Hepatocyte (in vitro differentiated cells): ENCODE measurements at places on chromosomes 16 and 17.

- H3K4me1 ChIP-seq: no peaks in the 10 kb centered on the region
- no peaks in the 10 kb centered on the region for H3K27me3 ChIP-seq
- DNase-seq: no peak
Measured at GRCh38 chr17:32590974-32591373, 104.2 kb downstream of the CDK5R1 start.

DNA sequence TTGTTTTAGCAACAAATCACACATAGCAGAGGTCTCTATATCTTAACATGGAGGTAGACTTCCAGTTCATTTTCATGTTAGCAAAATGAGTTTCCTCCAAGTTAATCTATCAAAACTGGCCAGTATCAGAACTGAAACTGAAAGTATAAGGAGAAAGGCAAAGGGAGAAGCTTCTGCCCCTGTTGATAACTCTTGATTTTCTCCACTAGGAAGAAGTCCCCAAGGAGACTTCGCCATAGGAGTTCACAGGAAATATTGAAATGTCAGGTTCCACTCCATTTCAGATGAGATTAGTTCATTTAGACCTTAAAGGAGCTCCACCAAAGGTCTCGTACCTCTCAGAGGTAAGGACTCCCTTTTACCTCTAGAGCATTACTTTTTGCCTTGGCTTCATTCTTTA is 1.2 kb upstream of the OGFOD3 start:
- no peak overlapping the region for H3K27ac ChIP-seq
- H3K4me1 ChIP-seq: peaks cover 11% of the 10 kb centered on the region
- H3K36me3 ChIP-seq: no peaks in the 10 kb centered on the region

DNA sequence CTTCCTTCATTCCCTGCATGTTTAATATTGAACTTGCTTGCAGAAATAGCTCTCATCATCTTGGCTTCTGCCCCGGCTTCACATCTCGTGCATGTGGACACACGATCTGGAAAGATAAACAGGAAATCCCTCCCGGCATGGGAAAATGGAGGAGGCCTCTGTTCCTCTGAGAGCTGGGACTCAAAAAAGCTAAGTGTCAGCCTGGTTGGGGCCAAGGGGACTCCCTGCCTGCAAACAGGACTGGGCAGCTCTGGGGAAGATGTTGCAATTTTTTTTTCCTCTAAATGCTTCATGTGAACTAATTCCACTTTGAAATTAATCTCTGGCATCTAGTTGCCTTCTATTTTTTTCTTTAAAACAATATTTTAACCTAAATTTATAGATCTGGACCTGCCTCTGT is 24.8 kb downstream of the ITPRIPL2 start:
- H3K27me3 ChIP-seq: no peaks in the 10 kb centered on the region
- H3K36me3 ChIP-seq: no peaks in the 10 kb centered on the region
- H3K27ac ChIP-seq: peak overlapping the region; percentile 87
- peaks cover 38% of the 10 kb centered on the region for H3K4me1 ChIP-seq

GRCh38 chr16:79665970-79666369 is 65.4 kb upstream of the MAF start:
- H3K4me1 ChIP-seq: no peaks in the 10 kb centered on the region
- no peak overlapping the region for H3K4me3 ChIP-seq
- no peak overlapping the region for H3K27ac ChIP-seq
- no peaks in the 10 kb centered on the region for H3K27me3 ChIP-seq
- DNase-seq: no peak

DNA sequence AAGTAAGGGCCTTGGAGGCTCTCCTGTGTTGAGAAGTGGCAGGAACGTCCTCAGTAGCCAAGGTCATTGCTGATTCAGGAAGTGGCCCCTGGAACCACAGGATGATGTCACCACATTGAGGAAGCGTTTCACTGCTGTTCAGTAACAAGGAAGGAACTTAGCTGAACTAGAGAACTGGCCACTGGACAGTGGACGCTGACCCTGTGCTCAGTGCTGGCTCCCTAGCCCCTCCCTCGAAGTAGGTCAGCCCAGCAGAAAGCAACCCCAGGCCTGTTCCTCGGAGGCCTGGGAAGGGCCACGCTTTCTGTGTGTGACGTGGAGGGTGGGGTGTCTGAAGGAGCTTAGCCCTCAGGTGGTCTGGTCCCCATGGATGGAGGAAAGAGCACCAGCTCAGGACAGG is 58.3 kb downstream of the B9D1 start:
- DNase-seq: peak; percentile 55
- peak overlapping the region; percentile 22 for H3K27ac ChIP-seq
- H3K36me3 ChIP-seq: no peaks in the 10 kb centered on the region
- H3K4me1 ChIP-seq: no peaks in the 10 kb centered on the region
- H3K27me3 ChIP-seq: no peaks in the 10 kb centered on the region

DNA sequence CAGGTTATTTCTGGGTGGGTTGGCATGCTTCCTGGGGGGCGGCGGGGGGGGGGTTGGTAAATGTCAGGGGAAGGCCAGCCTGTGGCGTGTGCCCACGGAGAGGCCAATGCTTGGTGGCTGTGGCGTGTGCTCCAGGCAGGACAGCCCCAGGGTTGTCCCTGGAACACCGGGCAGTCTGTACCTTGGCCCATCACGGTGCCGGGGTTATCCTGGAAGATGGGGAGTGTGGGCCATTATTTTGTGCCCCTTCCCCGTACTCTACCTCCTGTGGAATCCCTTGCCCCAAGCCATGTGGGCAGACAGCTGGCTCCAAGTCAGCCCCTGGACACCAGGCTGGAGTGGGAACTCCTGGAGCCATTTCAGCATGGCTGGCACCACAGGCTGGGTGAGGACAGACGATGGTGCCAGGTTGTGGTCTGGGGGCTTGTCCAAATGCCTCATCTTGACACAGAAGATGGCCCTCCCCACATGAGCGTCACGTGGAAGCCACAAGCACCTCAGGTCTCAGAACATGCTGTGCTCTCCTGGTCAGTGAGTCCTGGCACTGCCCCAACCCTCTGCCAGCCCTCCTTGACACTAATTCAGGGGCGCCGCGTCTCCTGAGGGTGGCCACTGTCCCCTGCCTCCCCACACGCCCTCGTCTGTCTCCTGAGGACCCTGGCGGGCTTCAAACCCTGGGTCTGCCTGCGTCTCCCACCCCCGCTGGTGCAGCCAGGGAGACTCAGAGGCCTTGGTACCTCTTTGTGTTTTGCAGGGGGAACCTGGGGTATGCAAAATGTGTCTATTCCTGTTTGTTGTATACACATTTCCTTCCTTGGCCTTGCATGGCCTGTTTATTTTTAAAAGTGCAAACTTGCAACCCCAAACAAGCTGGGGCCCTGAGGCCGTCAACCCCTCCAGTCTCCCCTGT is 4.3 kb downstream of the SLC16A3 start:
- no peak overlapping the region for H3K4me3 ChIP-seq
- no peaks in the 10 kb centered on the region for H3K27me3 ChIP-seq
- peaks cover 53% of the 10 kb centered on the region for H3K4me1 ChIP-seq
- DNase-seq: no peak

DNA sequence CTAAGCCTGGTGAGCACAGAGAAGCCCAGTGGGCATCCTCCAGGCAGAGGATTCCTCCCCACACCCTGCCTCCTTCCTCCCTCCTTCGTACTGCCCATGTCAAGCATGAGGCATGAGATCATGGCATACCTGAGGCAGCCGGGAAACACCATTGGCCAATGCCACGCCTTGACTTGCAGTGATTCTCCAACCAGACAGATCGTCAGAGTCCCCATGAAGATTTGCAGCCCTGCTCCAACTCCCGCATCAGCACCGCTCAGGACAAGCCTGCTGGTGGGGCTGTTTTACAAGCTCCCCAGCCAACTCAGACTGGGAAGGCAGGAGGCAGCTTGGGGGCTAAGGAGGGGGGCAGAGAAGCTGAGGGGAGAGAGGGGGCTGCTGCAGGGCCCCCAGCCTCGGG is 2.9 kb upstream of the KRT16 start:
- no peaks in the 10 kb centered on the region for H3K27me3 ChIP-seq
- H3K4me1 ChIP-seq: no peaks in the 10 kb centered on the region
- no peak overlapping the region for H3K4me3 ChIP-seq
- DNase-seq: peak; percentile 57

DNA sequence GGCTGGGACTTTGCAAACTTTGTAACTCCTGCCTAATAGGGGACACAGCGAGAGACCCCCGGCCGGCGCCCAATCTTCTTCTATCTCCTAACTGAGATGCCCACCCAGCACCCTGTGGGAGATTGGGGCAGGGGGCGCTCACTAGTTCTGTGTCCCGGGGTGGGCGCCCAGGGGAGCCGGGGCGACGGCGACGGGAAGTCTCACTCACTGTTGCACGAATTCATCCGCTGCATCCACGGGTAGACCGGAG is 3.9 kb upstream of the HOXB5 start:
- peak overlapping the region; percentile 37 for H3K27ac ChIP-seq
- no peak for DNase-seq
- H3K4me3 ChIP-seq: peak overlapping the region; percentile 27
- peaks cover 96% of the 10 kb centered on the region for H3K27me3 ChIP-seq
- H3K4me1 ChIP-seq: peaks cover 10% of the 10 kb centered on the region

DNA sequence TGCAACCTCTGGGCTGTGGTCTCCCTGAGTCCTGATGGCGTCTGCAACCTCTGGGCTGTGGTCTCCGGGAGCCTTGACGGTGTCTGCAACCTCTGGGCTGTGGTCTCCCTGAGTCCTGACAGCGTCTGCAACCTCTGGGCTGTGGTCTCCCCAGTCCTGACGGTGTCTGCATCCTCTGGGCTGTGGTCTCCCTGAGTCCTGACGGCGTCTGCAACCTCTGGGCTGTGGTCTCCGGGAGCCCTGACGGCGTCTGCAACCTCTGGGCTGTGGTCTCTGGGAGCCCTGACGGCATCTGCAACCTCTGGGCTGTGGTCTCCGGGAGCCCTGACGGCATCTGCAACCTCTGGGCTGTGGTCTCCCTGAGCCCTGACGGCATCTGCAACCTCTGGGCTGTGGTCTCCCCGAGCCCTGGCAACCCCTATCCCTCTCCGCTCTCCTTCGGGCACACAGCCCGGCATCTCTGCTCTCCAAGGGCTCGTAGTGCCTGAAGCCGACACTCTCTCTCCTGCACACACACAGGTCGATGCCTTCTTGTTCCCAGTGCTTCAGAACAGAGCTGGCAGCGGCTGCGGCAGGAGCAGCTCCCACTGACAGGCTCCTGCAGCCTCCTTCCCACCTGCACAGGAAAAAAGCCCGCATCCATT is 45.6 kb downstream of the METRNL start:
- no peak overlapping the region for H3K27ac ChIP-seq
- no peak for DNase-seq
- peaks cover 31% of the 10 kb centered on the region for H3K27me3 ChIP-seq

GRCh38 chr16:68486502-68487202 is 38.3 kb upstream of the SMPD3 start:
- H3K4me3 ChIP-seq: no peak overlapping the region
- no peaks in the 10 kb centered on the region for H3K36me3 ChIP-seq
- DNase-seq: peak; percentile 45
- H3K27ac ChIP-seq: peak overlapping the region; percentile 47
- peaks cover 5% of the 10 kb centered on the region for H3K4me1 ChIP-seq
- no peaks in the 10 kb centered on the region for H3K27me3 ChIP-seq
